GM12878 (cell line): ENCODE measurements at places on chromosomes 2 and 18.

DNA sequence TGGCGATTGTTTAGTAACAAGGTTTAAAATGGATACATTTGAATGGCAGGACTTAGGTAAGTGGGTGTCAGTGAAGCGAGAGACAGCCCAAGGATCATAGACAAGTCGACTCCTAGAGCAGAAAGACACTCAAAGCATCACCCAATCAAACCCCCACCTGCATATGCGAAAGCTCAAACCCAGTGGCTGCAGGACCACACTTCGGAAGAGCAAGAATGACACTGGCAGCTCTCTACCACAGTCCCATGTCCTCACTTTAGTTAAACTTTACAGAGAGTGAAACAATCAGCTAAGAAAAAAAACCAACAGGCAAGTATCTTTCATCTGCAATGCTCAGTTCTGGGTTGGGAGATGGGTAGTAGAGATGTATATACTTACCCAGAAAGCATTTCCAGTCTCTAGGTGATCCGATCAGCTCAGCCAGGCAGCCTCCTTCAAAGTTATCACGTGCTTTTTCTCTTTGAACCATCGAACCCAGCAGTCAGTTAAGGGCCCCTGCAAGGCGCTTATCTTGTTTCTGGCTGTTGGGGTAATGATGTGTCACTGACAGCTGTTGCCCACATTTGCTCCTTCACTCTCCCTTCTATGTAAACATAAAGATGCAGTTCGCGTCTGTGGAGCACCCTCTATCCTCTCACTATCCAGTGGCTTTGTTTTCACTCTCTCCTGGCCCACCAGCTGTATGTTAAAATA is 357.5 kb upstream of the ID2 start:
- DNase-seq = no peak

GRCh38 chr2:101892377-101892776 is 99.4 kb upstream of the IL1R2 start:
- peak; percentile 21 for DNase-seq

DNA sequence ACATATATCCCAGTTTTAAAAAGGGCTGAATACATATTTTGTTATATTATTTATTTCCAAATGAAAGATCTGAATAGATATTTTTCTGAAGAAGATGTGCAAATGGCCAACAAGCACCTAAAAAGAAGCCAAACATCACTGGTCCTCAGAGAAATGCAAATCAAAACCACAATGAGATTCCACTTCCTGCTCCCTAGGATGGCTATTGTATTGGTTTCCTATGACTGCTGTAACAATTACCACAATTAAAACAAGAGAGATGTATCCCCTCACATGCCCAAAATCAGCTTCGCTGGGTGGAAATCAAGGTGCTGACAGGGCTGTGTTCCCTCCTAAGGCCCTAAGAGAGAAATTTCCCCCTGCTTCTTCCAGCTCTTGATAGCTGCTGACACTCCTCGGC is 23.2 kb downstream of the ABCB11 start:
- no peak for DNase-seq

DNA sequence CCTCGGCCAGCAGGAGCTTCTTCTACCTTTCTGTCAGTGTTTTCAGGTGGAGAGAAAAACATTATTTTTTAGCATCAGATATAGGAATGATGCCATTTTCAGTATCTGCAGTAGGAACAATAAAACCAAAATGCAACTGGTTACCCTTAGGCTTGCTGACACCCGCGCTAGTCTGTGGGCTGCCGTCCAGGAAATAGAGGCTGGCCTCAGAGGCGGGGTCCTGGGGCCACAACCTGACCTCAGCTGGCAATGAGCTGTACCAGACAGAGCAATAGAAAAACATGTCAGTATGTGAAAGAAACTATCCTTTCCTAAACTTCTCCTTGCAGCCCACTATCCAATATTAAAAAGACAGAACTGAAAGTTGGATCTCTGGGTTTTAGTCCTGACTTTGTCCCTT is 4.6 kb upstream of the ST6GAL2 start:
- DNase-seq = no peak

DNA sequence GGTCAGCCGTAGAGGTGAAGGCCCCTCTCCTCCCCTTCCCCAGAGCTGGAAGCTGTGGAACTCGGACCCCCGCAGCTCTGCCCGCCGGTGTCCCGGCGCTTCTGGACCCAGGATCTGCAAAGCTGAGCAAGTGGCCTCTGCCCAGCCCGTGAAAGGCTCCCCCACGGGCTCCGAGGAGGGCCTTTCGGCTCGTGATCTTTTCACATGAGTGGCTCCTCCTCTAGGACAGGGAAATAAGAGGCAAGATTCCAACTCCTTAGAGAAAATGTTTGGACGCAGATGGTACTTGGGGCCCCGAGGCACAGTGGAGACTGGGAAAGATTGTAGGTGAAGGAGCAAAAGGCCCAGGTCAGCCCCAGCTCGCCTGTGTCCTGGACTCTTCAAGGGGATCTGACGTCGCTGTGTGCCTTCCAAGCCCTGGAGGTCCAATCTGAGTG is 48.2 kb upstream of the SP3 start:
- DNase-seq = no peak

GRCh38 chr2:3212984-3213383 is 164.6 kb downstream of the EIPR1 start:
- DNase-seq = no peak

DNA sequence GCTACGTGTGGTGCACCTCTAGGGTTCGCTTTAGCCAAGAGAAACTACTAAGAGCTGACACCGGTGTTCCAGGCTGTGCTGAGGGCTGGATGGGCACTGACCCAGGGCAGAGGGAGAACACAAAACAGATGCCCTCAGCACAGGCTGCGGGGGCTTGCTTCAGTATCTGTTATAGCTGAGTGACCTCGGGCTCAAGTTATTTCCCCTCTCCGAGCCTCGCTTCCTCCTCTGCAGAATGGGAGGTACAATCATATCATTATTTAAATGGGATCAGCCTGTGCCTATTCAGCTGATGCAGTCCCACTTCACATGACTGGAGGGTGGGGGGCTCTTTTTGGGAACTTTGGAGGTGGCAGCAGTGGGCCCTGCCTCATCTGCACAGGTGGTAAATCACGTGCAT is 156.1 kb upstream of the APCDD1 start:
- DNase-seq = no peak

- no peak for DNase-seq
Measured at GRCh38 chr2:211730215-211730614, 808.4 kb downstream of the ERBB4 start.

DNA sequence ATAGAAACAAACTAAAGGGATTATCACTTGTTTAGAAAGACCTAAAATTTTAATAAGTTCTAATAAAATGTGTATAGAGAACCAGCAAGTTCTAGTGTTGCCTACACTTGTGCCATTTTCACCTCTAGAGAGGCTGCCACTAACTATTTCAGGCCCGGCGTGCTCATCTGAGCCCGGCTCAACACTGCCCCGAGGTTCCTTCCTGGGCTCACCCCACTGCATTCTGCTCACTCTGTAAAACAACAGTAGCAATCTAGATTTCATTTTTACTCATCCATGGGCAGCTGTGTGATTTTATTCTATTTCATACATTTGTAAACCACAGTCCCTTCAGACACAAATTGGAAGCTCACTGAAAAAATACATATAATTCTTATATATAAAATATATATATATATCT is 253.2 kb downstream of the L3MBTL4 start:
- DNase-seq = no peak

DNA sequence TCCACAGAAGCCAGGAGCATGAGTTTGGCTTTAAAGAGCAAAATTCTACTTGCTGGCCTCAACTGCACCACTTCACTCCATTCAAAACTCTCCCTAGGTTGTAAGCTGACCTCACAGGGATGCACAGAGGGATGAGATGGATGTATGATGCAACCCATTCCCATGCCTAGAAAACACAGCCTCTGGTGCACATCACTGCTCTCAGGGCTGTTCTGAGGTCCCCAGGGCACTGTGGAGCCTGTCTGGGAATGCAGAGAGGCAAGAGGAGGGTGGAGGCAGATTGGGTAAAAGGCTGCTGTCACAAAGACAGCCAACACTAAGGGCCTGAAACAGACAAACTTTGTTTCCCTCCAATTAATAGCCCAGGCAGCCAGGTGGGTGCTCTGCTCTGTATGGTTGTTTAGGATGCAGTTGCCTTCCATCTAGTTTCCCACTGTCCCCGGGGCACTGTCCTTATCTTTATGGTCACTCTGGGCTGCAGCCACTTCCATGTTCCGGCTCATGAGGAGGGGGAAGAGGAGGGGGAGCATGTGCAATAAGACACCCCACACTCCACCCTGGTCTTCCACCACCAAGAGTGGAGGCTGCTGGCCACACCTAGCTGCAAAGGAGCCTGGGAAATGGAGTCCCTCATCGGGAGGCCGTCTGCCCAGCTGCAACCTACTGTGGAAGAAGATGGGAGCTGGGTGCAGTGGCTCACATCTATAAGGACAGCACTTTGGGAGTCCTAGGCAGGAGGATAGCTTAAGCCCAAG is 7.0 kb downstream of the GPR45 start:
- no peak for DNase-seq

GRCh38 chr2:75600461-75601011 is 39.8 kb upstream of the EVA1A start:
- DNase-seq = no peak

- DNase-seq = no peak
Measured at GRCh38 chr2:111160758-111161157, 40.0 kb downstream of the BCL2L11 start.

- no peak for DNase-seq
Measured at GRCh38 chr2:113070606-113070975, 2.8 kb downstream of the IL1F10 start.

DNA sequence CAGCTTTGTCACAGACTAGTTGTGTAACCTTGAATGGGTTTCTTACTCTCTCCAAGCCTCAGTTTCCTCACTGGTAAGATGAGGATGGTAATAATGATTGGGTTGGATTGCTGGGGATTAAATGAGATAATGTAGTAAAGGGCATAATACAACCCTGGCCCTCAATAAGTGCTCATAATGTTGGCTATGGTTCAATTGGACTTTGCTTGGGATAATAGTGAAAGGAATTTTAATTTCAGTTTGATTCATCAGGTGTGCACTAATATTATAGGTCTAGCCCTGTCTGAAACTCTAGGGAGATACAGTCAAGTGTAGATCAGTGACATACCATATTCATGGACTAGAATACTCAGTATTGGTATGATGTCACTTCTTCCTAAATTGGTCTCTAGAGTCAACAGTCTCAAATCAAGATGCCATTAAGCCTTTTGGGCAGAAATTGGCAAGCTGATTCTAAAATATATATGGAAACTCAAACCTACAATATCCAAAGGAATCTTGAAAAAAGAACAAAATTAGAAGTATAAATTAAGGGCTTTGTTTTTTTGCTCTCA is 161.4 kb downstream of the SMAD7 start:
- DNase-seq = no peak

DNA sequence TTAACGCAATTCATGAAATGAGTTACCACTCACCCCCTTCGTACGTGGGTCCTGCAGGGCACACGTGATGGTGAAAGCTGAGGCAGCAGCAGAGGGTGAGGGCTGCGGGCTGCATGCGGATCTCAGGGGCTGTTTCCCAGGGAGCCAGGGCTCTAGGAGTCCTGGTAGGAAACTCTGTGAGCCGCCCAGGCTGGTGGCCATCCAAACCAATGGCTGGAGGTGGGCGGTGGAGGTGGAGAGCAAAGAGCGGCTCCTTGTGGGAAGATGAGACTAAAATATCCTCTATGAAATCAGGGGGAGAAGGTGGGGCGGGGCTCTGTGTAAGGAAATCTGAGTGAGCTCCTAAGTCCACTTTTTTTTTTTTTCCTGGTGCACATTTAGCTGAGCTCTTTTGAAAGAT is 120.1 kb upstream of the SLC1A4 start:
- DNase-seq = no peak

DNA sequence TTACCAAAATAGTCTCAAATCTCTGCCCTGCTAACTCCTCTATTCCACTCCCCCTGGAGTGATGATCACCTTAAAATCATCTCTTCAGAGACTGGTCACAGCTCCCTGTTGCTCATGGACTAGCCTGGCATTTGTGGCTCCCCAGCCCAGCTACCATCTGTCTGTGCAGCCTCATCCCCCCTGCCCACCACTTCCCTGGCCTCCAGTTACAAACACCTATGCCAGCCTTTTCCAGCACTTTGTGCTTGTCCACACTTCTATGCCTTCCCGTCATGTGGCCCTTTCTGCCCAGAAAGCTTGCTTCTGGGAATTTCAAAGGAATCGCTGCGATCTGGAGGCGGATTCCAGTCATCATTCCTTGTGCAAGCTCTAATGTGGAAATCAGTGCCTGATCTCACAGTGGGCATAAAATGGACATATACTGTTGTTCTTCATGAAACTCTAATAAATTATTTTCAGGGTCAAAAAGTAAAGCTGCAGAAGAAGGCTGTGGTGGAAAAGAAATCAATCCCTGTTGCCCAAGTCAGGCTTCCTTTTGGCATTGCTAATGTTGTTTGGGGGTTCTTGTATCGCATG is 19.4 kb downstream of the PLB1 start:
- DNase-seq = no peak

- DNase-seq = no peak
Measured at GRCh38 chr18:79769698-79770500, 27.8 kb upstream of the KCNG2 start.

GRCh38 chr18:40222776-40223175 is 1732.3 kb upstream of the PIK3C3 start:
- DNase-seq = no peak

GRCh38 chr2:124308319-124309062 is 283.4 kb downstream of the CNTNAP5 start:
- no peak for DNase-seq

DNA sequence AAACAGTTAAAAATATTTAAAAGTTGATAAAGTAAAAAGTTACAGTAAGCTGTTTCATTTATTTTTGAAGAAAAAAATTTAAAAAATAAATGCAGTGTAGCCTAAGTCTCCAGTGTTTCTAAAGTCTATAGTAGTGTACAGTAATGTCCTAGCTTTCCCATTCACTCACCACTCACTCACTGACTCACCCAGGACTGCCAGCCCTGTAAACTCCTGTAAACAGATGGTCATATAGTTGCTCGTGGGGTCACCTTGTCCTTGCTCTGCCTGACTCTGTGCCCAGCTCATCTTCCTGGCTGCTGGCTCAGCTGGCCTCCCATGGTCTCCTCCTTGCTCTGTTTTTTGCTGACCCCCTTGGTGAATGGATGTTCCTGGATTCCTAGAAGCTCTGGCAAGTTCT is 180.3 kb downstream of the VAPA start:
- no peak for DNase-seq

DNA sequence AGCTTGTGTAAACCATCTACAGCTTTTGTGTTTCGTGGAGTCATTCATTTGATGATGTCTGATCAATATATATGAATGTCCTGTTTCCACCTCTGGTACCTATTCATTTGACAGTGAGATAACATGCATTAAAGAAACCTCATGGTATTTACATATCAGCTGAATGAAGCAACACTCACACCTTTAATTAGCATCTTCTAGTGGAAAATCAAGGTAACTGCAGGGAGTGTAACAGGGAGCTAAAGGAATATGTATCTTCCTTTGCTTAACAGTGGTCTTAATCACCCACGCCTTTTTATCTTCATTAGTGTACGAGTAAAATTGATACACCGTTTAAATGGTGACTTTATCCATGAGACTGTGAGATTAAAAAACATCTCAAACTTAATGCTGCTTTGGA is 15.6 kb downstream of the SLC39A10 start:
- DNase-seq = no peak

- DNase-seq = no peak
Measured at GRCh38 chr2:209988010-209988409, 14.4 kb upstream of the RPE start.

GRCh38 chr2:149185942-149186490 is 144.4 kb upstream of the LYPD6 start:
- no peak for DNase-seq

- DNase-seq = no peak
Measured at GRCh38 chr18:70455731-70456130, 166.9 kb downstream of the SOCS6 start.
